ENCODE measurements at places on chromosomes 5 and 9. TPM values are rescaled to one million over a fixed set of nuclear protein-coding genes. Genes with fewer than 3 reads are reported as not detected.

The FBXO10 gene
- 27.0 TPM for total RNA-seq

The RRAGA gene
- 68.2 TPM for total RNA-seq

The ZNF608 gene
- 48.3 TPM for total RNA-seq

The C9orf153 gene
- not detected for total RNA-seq

The ZNF354C gene
- 5.0 TPM for total RNA-seq

The C5orf52 gene
- not detected for total RNA-seq

The CREBRF gene
- total RNA-seq, result 22.2 TPM

The BAAT gene
- under 0.01 TPM for total RNA-seq

The USP20 gene
- 16.0 TPM for total RNA-seq

The WWC1 gene
- total RNA-seq, result 0.31 TPM

The BRINP1 gene
- total RNA-seq, result not detected

The C9orf50 gene
- total RNA-seq, result not detected

The PALM2AKAP2 gene
- total RNA-seq, result 0.46 TPM

The ANKRD34B gene
- not detected for total RNA-seq

The SLC45A2 gene
- 114 TPM for total RNA-seq

The GDF9 gene
- 0.31 TPM for total RNA-seq

The TUSC1 gene
- total RNA-seq, result 13.7 TPM

The LRRTM2 gene
- total RNA-seq, result 4.5 TPM

The RASEF gene
- total RNA-seq, result 3.3 TPM

The ZNF483 gene
- total RNA-seq, result 2.2 TPM

The PDGFRB gene
- 0.34 TPM for total RNA-seq

The OCLN gene
- 1.1 TPM for total RNA-seq

The GFI1B gene
- not detected for total RNA-seq

The APC gene
- 54.7 TPM for total RNA-seq

The ZDHHC21 gene
- 5.3 TPM for total RNA-seq

The CDH9 gene
- total RNA-seq, result not detected

The IFNK gene
- total RNA-seq, result not detected

The MEIKIN gene
- total RNA-seq, result not detected

The CARTPT gene
- not detected for total RNA-seq

The ADAMTSL1 gene
- 0.62 TPM for total RNA-seq

The ARHGEF37 gene
- 6.2 TPM for total RNA-seq

The TRIM7 gene
- 7.3 TPM for total RNA-seq

The PLAC8L1 gene
- not detected for total RNA-seq

The PPP2R2B gene
- total RNA-seq, result 2.9 TPM

The PCDHA9 gene
- total RNA-seq, result under 0.01 TPM

The NR5A1 gene
- total RNA-seq, result not detected

The FOXE1 gene
- not detected for total RNA-seq
